ENCODE measurements at places on chromosomes 2 and 18. TPM values are rescaled to one million over a fixed set of nuclear protein-coding genes. Genes with fewer than 3 reads are reported as not detected.

MRPL33 gene
- 244 TPM for total RNA-seq

PLCD4 gene
- 0.53 TPM for total RNA-seq

RBKS gene
- total RNA-seq: 2.5 TPM

ALLC gene
- 0.23 TPM for total RNA-seq

TNS1 gene
- total RNA-seq: 559 TPM

STARD6 gene
- not detected for total RNA-seq

SNORC gene
- total RNA-seq: 1.9 TPM

ST8SIA3 gene
- not detected for total RNA-seq

ERBB4 gene
- total RNA-seq: 29.2 TPM

ZSWIM2 gene
- not detected for total RNA-seq

FOXD4L1 gene
- not detected for total RNA-seq

ZBTB7C gene
- total RNA-seq: 3.7 TPM

MOGAT1 gene
- not detected for total RNA-seq

TRPM8 gene
- not detected for total RNA-seq

CRYBA2 gene
- not detected for total RNA-seq

SP5 gene
- total RNA-seq: not detected

GALR1 gene
- not detected for total RNA-seq

ABCB11 gene
- total RNA-seq: 0.17 TPM

VAMP5 gene
- 82.0 TPM for total RNA-seq

ZAP70 gene
- 1.0 TPM for total RNA-seq

PAIP2B gene
- 33.8 TPM for total RNA-seq

NGEF gene
- 4.2 TPM for total RNA-seq

CDH20 gene
- total RNA-seq: 0.23 TPM

IL18R1 gene
- total RNA-seq: 2.9 TPM

CHMP1B gene
- total RNA-seq: 28.8 TPM

MC4R gene
- not detected for total RNA-seq

TRABD2A gene
- total RNA-seq: 0.29 TPM

PCARE gene
- total RNA-seq: 5.3 TPM

CHST9 gene
- 0.34 TPM for total RNA-seq

STON1 gene
- total RNA-seq: 12.9 TPM

GRB14 gene
- total RNA-seq: 11.4 TPM

PREPL gene
- total RNA-seq: 104 TPM

UGT1A5 gene
- total RNA-seq: not detected

PAX8 gene
- not detected for total RNA-seq

POLR1A gene
- total RNA-seq: 20.5 TPM

NEU4 gene
- 0.84 TPM for total RNA-seq

ANKRD62 gene
- total RNA-seq: not detected

PDE1A gene
- total RNA-seq: 15.6 TPM

MROH2A gene
- total RNA-seq: not detected

MAP3K19 gene
- total RNA-seq: not detected

KCNG2 gene
- total RNA-seq: 0.15 TPM

FKBP7 gene
- total RNA-seq: 15.6 TPM

CABYR gene
- 0.26 TPM for total RNA-seq

RND3 gene
- total RNA-seq: 32.7 TPM

PSTPIP2 gene
- 2.0 TPM for total RNA-seq

AGXT gene
- not detected for total RNA-seq

ALK gene
- total RNA-seq: 0.06 TPM

ZNF396 gene
- total RNA-seq: 0.89 TPM

SLC25A12 gene
- total RNA-seq: 99.4 TPM

SERPINB7 gene
- total RNA-seq: not detected

IFT172 gene
- 27.6 TPM for total RNA-seq

SLC14A1 gene
- 5.2 TPM for total RNA-seq

FBXO48 gene
- 1.1 TPM for total RNA-seq

UGT1A8 gene
- not detected for total RNA-seq

GPBAR1 gene
- 5.2 TPM for total RNA-seq

Measured in right cardiac atrium (tissue), 5 donors.